T-cell (primary cell): ENCODE measurements at places on chromosomes 7 and 10.
A peak's percentile ranks its signal among the peaks of the same experiment; 100 is the strongest.

- DNase-seq, result no peak
Measured at GRCh38 chr7:27115221-27116026, 12.9 kb upstream of the HOXA2 start.

DNA sequence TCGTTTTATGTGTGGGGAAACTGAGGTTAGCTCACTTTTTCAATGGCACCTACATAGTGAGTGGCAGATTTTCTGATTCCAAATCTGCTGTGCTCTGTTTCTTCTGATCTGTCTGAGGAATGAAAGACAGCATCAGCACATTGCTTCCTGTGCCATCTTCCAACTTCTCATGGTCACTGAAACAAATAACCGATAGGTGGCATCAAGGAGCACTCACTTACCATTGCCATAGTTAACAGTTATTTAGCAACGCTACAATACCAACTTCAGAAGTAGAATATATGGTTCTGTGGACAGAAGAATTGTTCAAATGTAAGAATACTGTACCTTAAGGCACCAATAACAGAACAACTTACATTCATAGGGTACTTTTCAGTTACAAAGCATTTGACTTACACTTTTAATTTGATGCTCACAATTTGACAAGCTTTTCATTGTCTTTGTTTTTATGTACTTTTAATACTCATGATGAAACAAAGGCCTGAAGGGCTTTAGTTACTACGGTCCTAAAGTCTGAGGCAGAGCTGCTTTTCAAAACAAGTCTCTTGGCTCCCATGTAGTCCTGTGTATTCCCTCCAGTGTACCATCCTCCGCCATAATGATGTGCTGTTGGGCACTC is 228.9 kb upstream of the TCF7L2 start:
- DNase-seq, result peak; percentile 1

DNA sequence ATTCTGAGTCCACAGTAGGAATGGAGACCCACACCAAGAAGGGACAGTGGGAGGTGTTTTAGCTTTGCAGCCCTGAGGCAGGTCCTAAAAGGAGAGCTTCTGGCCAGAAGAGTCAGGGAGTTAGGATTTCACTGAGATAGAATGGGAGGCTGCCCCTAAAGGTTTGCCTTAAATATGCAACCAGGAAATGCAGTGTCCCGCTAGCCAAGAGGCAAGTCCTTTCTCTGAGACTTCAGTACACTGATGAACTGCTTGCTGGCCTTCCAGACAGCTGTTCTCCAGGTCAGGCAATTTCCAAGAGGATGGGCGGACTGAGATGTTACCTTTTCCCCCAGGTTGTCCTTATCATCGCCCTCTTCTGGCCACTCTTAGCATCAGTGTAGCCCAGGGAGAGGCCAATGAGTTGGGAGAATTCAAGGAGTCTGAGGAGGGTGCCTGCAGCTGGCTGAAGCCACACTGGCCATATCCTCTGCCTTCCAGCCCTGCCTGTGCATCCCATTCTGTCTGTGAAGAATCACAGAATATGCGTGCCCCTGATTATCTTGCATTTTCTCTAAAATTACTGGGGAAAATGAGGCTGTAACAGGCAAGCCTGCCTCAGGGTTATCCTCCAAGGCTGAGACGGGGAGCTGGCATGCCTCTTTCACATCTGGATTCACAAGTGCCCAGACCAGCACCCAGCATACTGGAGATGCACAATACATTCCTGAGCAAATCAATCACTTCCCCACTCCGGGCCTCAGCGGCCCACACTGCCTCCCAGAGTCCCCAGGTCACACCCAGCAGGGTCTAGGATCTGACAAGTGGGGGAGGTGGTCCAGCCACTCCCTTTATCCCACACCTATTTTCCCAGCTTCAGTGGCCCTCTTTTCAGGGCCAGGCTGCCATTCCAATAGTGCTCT is 2.4 kb downstream of the TLL2 start:
- no peak for DNase-seq

DNA sequence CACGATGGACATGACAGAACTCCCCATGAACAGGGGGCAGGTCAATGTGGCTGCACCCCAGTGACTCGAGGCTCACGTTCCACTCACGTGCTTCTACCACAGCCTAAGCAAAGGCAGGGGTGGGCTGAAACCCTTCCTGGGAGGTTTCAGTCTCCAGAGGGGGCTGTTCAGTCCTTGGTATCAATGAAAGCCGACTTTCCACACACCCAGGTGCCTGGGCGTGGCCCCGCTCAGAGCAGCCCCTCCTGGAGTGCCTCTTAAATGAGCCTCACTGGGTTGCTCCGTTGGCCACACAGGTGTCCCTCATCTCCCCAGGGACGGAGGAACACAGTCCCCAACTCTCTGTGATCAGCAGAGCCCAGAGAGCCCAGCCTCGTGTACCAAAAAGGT is 90.5 kb upstream of the PDGFA start:
- no peak for DNase-seq

GRCh38 chr10:131047501-131047900 is 264.0 kb downstream of the TCERG1L start:
- DNase-seq, result no peak

- DNase-seq, result no peak
Measured at GRCh38 chr10:16965344-16965616, 148.1 kb upstream of the RSU1 start.

GRCh38 chr7:12623223-12623622 is 52.7 kb downstream of the SCIN start:
- no peak for DNase-seq

DNA sequence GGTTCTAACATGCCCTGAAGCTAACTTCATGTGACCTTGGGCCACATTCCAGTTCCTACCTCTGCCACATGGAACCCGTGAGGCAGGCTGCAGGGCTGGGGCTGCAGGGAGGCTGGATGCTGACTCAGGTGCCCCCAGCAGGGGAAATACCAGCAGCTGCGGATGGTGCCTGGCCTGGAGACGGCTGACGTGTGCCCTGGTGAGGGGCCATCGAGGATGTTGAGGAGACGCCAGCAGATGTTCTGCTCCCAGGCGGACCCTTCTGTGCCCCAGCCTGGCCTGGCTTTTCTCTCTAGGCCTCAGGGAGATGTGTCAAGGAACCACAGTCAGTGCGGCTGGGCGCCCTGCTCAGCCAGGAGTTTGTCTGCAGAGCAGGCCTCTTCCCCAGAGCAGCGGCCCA is 8.8 kb downstream of the BAG3 start:
- no peak for DNase-seq

DNA sequence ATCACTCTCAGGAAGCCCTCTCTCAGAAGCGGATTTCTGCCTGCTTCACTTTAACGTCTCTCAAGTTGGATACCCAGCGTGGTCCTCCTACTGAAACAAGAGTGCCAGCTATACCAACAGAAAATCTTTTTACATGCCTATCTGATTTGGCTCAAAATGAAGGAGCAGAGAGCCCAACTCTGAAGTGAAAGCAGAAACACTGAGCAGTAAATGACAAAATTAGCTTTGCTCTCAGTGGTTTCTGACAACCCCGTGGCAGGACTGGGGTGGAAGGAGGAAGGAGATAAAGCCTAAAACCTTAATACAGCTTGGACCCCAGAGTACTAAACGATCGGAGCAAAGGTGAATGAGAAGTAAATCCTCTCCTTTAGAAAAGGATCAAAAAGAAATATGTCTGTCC is 25.1 kb upstream of the GPR37 start:
- no peak for DNase-seq

- no peak for DNase-seq
Measured at GRCh38 chr10:108638225-108638624, 1285.1 kb downstream of the XPNPEP1 start.
